ENCODE measurements at places on chromosomes 3 and 15.

- no peak for DNase-seq
These were observed 42.4 kb upstream of the LARS2 start for GRCh38 chr3:45345846-45346580.

GRCh38 chr15:90561344-90562244 is 31.9 kb downstream of the CRTC3 start:
- no peak for DNase-seq

DNA sequence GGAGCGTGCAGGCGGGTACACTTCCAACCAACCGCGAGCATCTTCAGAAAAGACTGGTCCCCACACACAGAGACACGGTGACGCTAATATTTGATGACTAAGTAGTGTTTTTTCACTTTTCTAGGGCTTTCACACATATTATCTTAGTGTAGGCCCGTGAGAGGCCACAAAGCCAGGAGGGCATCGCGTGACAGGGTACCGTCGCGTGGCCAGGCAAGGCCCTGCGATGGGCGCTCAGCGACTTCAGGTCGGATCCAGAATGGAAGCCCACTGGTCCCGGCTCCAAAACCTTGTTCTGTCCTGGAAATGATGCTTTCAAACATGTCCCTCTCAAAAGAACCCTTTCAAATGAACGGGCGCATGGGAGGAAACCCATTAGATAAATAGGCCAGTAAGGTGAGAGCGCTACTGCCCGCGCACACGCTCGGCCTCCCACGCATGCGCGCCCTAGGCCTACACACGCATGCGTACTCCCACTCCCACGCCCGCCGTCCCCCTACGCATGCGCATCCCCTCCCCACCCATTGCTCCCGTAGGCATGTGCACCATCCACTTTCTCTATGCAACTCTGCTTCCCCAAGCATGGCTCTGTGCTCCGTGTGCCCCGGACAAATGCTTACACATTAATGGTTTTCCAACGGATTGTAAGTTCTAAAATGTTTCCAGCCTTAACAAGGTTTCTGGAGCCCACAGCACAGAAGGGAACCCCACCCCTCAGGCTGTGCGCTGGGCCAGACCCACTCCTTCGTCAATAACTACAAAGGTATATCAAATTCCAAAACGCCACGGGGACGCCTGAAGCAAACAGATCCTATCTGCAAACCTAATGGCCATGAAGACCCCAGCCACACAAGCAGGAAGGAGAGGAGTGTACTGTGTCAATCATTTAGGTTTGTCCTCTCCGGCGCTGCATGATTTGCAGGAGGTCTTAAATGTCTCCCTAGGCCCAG is 72.1 kb downstream of the OCA2 start:
- no peak for DNase-seq

DNA sequence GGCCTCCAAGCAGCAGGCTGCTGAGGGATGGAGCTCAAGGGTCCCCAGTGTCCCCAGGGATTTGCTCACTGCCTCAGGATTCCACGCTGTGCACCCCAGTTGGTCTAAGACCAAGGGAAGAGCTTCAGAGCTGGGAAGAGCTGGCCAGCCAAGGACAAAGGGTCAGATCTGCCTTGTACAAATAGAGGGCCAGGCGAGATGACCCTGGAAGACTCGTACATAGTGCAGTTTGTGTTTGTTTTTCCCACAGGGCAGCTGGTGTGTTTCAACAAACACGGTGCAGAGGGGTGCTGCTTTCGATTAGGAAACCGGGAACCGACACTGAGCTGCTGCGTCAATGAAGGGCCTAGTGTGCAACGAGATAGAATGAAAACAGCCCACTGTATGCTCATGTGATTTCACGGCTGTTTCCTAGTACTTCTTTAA is 56.1 kb upstream of the TRPM1 start:
- DNase-seq, result no peak

DNA sequence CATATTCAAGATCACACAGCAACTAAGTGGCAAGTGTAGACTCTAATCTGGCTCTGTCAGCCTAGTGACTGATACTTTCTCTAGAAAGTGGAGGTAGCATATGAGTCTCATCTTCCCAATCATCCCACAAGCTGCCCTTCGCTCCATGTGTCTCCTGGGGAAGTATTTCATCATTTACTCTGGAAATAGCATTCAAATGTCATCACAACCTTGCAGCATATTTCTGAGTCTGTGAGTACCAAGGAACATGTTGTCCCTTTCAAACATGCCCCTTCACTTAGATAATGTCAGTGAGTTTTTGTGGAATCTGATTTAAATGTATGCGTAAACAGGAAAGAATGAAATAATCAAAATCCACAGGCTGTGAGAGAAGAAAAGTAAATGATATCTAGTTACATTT is 322.9 kb downstream of the SLC9A9 start:
- DNase-seq, result no peak

- no peak for DNase-seq
These were observed 593.8 kb upstream of the GBE1 start for GRCh38 chr3:82355228-82355627.

GRCh38 chr3:188157971-188158370 is 4.0 kb downstream of the LPP start:
- no peak for DNase-seq

- DNase-seq, result no peak
These were observed 71.9 kb upstream of the MYZAP start for GRCh38 chr15:57519806-57520205.
